GM12892 (cell line): ENCODE measurements at places on chromosomes 7 and 10.

- DNase-seq: no peak
These were observed 47.7 kb downstream of the SHOC2 start for GRCh38 chr10:110967009-110967630.

- no peak for DNase-seq
These were observed 39.8 kb upstream of the ELN start for GRCh38 chr7:73988197-73988596.

- no peak for DNase-seq
These were observed 301.9 kb downstream of the CDK14 start for GRCh38 chr7:90897961-90898469.

- DNase-seq: no peak
These were observed 19.0 kb downstream of the ADCYAP1R1 start for GRCh38 chr7:31070991-31071644.

DNA sequence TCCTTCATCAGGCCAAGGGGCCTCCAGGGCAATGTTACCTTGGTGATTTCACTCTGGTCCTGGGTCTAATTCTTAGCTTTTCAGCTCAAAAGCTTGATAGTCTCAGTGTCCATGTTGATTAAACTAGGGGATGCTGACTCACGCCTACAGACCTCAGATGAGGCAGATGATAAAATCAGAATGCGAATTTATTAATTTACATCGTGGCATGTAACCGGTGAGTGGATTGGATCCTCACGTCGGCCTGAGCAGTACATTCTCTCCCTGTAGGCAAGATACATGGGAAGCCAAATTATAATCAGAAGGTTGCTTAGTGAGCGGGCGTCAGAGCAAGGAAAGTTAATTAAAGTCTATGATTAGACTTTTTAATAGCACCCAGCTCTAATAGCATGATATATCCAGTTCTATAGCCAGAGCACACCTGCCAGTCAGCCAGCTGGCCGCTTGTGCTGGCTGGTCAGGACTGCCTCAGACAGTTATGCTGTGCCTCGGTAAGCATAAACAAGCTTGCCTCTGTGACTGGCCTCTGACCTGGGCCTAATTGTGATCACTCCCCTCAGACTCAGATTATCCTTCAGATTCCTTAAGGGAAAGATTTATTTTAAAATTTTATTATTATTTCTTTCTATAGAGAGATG lies 20.2 kb upstream of the CPA5 start:
- DNase-seq: no peak

- no peak for DNase-seq
These were observed 1.1 kb downstream of the SFMBT2 start for GRCh38 chr10:7409732-7410168.

DNA sequence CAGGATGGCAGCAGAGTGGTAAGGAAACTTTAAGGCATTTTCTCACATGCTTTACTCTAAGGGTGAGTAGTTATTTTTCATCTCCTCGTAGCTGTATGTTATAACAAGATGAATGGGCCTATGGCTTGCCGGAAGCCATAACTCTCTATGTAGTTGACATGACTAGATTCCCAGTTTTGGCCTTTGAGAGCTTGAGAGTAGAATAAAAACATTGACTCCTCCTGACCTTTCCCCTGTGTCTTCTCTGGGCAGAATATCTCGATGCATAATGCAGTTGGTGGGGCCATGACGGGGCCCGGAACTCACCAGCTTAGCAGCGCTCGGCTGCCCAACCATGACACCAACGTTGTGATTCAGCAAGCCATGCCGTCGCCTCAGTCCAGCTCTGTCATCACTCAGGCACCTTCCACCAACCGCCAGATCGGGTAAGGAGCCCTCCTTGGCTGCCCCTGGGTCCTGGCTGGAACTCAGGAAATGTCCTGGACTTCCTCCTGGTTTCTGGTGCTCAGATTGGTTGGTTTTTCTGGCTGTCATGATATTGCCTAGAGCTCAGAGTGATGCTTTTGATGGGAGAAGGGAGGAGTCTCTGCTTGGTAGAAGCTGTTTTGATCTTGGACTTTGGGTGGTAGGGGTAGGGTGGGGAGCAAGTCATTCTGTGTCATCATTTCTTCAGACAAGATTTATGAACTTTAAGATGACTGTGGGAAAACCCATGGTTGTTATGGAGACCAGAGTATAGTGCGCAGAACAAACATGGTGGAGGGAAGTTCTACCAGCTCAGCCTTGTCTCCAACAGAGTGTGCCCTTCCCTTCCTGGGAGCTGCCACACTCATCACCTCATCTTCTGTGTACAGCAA lies 158.0 kb downstream of the CREB5 start:
- DNase-seq: peak; percentile 15

- DNase-seq: no peak
These were observed 3.5 kb upstream of the EPHA1 start for GRCh38 chr7:143411976-143412708.

DNA sequence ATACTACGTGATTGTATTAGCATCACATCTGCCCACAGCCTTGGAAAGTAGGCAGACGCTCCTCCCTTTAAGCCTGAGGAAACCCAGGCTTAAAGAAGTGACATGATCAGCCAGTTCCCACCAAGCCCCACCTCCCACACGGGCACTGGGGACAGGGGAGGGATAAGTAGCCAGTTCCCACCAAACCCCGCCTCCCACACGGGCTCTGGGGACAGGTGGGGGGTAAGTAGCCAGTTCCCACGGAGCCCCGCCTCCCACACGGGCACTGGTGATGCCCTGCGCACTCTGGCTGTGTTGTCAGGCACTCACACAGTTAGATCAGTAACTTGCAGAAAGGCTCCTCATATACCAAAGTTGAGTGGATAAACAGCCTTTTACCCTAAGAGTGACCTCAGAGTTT lies 606.8 kb downstream of the PTPRN2 start:
- no peak for DNase-seq

DNA sequence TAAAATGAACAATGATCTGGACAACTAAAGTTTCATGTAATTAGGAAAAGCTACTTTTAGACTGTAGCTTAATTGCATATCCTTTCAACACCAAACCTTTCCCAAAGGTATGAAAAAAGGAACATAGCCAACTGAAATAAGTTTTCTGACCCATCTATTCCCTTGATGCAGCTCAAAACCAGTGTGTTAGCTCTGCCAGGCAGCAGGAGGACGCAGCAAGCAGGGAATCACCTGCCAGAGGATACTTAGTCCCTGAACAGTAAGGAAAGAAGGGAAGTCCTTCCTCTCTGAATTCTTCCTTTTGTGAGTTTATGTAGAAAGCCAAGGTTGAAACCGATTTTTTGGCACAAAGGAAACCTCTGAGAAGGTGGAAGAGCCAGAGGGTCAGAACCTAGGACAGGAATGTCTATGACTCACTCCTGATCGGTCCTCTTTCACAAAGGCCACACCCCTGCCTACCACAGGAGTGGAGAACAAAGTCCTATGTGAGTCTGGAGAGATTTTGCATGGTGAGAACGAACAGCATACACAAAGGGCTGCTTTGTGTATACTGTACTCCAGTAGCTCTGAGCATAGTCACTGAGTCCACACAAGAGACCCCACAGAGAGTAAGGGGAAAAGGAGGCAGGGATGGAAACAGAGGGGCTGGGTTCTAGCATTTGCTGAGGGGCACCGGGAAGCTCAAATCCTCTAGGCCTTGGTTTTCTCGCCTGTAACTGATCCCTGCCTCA lies 68.8 kb upstream of the GSDME start:
- DNase-seq: no peak

- DNase-seq: no peak
These were observed 619.0 kb downstream of the PARD3 start for GRCh38 chr10:34196058-34196433.

GRCh38 chr10:18097524-18097923 lies 42.7 kb upstream of the CACNB2 start:
- DNase-seq: no peak

DNA sequence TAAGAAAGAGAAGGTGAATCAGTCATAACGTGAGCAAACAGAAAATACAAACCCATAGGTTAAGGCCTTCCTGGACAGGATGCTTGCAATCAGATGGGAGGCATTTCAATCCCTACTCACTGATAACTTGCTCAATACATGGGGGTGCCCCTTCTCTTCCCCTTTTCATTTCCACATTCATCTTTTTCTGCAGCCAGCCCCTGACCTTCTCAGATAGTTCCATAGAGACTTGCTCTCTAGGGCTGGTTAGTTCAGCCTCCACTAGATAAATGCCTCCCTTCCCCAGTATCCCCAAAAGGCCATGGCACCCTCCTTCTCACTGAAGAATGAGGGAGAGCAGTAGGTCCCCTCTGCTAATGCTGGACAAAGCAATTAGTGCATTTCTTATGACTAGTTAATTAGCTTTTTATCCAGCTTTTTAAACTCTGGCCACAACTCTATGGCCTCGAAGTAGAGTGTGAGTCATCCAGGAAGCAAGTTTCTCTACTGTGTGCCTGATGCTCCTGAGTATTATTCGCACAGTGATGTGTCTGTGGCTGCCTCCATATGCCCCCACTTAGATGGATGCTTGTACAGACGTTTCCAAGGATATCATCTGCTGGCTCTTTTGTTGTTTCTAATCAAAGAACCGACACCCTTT lies 12.7 kb downstream of the CHN2 start:
- no peak for DNase-seq

DNA sequence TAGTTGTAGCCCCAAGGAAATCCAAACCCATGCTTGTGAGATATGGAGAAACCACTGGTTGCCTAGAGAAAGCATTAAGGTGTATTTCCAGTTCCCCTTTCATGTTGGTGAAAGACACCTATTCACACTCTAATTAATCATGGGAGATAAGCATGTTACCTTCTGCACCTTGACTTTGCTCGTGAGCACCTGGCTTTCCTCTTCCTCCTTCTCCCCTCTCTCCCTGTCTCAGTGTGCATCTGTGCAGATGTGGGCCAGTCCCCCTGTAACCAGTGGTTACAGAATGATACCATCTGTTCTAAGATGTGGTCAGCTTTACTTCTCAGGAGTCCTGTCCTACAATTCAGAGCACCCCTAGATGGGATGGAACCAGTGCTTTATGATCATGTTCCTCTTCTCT lies 160.6 kb downstream of the LCOR start:
- DNase-seq: no peak

DNA sequence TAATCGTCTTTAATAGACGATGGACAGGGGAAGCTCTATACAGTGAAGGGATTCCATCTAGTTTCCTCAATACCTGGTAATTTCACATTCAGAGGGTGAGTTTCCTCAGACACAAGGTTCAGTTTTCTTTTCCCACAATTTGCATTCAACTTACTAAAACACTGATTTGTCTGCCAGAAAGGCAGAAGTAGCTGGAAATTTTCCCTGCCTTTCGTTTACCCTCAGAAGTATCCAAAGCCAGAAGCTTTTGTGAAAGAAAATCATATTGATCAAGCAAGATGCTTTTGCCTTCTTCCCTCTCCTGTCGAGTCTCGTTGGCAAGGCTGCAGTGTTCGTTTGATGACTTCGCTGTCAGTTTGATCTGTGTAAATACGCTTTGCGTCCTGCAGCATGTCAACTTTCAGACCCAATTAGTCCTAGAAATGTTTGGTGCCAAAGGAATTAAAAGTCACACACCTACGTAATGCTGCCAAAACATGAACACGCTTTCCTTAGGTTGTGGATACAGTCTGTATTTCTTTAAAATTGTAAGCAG lies 631.9 kb upstream of the FOXK1 start:
- DNase-seq: no peak

GRCh38 chr10:132532749-132533560 lies 4.6 kb upstream of the INPP5A start:
- no peak for DNase-seq

DNA sequence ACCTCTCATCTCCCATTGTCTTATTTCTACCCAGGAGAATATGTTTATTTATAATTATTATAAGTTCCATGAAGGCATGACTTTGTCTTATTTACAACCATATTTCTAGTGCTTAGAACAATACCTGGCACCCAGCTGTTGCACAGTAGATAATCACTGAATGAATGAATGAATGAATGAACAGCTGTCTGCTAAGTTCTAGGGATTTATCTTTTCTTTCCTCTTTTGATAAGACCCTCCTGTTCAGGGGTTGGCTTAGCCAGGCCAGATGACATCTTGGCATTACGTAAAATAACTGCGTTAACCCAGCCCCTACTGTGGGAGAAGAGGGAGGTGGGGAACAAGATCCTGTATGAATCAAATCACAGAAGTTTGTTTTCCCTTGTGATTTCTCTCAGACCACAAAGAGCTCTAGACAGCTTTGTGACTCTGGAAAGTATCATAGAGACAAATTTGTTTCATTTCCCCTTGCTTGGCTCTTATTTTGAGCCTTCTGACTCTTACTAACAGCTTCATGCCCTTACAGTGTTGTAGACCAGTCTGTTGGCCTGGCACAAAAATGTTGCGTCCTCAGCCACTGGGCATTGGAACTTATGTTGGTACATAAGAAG lies 8.4 kb downstream of the ZNF862 start:
- no peak for DNase-seq
